Stimulated activated CD8-positive, alpha-beta memory T cell treated with anti-CD3 and anti-CD28 coated beads, Interleukin-12 subunit alpha, Interleukin-12 subunit beta, amount 100 ng/mL, for 1 hour (primary cell): ENCODE measurements at places on chromosomes 6 and 20.

GRCh38 chr20:58719971-58720371 is 27.4 kb downstream of the NPEPL1 start:
- DNase-seq = no peak

GRCh38 chr20:57040924-57041323 is 225.5 kb downstream of the BMP7 start:
- DNase-seq = no peak

- DNase-seq = no peak
Observed at GRCh38 chr20:58352468-58352867, 36.6 kb upstream of the VAPB start.

GRCh38 chr6:28586962-28587745 is 61.5 kb downstream of the GPX5 start:
- peak; percentile 40 for DNase-seq

DNA sequence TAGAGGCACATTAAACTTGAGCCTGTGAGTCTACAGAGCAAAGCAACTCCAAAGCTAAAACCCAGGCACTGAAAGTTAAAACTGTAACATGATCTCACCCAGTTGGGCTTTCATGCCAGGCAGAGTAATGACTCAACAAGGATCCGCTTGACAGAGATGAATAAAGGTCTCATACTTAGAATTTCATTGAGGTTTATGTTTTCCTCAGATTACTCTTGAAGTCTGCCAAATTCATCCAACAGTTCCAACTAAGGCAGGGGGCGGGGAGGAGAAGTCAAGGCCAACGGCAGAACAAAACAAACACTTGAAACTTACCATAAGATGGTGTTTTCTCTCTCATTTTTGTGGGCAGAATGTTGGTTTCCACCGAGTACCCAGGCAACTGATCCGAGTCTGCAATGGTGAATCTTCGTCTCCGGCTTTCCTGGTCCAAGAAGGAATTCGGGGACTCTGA is 54.0 kb upstream of the IPCEF1 start:
- DNase-seq = no peak

- no peak for DNase-seq
Observed at GRCh38 chr6:95866732-95867131, 149.0 kb upstream of the FUT9 start.

GRCh38 chr6:88538130-88538706 is 372.1 kb upstream of the CNR1 start:
- no peak for DNase-seq

DNA sequence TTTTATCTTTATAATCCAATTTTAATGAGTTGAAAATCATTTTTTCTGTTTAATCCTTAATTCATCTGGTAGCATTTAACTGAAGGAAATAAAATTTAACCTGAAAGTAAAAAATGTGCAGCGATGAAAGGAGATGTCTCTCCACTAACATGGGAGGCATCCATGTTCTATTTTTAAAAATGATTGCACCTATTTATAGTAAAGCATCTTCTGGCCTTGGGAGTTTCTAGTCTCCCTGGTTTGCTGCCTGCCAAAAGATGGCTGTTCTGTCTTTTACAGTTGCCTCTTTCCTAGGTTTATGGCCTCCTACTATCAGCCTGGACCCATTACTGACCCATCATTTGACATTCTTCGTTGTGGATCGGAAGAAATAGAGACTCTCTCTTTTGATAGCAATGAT is 143.0 kb downstream of the B3GAT2 start:
- no peak for DNase-seq

DNA sequence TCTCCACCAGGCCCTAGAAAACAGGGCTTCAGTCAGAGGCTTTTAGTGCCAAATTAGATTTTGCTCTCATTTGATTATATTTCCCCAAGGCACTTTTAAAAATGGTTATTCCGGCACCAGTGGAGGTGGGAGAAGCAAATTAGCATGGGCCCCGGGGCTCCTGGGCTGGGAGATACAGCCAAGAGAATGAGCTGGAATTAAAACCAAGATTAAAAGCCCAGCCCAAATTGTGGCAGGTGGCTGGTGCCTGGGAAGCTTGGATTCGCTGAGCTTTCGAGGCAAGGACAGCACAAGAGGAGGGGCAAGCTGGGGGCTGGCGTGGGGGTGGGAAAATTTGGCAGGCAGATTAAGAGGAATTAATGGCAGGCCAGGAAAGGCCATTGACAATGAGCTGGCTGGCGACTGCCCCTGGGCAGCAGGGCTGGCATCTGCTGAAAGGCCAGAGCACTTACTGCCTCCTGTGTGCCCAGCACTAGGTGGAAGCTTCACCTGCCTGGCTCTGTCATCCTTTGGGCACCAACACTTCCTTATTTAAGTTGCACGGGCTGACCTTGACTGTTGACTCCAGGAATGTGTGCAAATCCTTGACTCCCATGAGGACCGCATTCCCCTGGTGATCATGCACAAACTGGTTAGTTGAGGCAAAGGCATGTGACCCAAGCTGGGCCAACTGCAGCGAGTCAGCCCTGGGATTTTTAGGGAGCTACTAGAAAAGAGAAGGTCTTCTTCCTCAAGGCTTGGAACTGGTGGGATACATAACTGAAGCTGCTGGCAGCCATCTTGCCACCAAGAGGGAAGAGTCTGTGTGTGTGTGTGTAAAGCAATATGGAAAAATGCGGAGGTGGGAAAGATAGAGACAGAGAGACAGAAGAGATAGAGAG is 76.1 kb downstream of the SULF2 start:
- no peak for DNase-seq

DNA sequence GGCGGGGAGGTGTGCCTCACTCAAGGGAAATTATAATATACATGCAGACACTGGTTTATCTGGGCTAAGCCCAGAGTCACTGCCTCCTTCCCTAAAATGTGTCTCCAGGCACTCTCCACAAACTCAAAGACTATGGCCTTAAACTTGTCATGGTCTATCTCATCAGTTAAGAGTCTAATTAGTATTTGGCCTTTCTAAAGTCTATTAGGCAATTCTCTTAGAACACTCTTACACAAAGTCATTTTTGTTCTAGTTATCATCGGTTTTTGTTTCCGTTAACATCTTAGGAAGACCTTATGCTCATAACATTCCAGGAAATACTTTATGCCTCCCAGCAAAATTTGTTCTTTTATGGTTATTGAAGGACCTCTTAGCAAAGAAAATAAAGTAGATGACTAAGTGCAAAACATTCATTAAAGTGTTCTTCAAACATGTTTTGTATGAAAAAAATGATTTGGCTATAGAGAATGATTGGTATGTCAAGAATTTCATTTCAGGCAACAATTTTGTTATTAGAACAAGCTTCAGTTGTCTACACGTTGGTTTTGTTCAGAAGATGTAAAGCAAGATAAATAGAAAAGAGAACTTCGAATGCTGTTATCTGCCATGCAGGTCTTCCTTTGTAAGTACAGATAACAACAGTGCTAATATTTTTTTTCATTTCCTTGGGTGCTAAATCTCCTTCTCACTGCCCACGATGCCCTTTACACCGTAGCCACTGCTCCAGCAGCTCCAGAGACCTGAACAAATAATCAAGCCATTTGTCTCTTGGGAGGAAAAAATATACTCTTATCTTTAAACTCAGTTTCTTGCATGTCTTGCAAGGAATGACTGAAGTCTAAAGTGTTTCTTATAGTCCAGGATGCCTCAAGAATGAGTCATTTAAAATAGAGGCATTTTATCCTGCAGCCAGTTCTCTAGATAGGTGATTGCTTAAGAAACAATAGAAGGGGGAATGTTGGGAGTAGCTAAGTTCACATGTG is 170.4 kb downstream of the HTR1B start:
- no peak for DNase-seq

DNA sequence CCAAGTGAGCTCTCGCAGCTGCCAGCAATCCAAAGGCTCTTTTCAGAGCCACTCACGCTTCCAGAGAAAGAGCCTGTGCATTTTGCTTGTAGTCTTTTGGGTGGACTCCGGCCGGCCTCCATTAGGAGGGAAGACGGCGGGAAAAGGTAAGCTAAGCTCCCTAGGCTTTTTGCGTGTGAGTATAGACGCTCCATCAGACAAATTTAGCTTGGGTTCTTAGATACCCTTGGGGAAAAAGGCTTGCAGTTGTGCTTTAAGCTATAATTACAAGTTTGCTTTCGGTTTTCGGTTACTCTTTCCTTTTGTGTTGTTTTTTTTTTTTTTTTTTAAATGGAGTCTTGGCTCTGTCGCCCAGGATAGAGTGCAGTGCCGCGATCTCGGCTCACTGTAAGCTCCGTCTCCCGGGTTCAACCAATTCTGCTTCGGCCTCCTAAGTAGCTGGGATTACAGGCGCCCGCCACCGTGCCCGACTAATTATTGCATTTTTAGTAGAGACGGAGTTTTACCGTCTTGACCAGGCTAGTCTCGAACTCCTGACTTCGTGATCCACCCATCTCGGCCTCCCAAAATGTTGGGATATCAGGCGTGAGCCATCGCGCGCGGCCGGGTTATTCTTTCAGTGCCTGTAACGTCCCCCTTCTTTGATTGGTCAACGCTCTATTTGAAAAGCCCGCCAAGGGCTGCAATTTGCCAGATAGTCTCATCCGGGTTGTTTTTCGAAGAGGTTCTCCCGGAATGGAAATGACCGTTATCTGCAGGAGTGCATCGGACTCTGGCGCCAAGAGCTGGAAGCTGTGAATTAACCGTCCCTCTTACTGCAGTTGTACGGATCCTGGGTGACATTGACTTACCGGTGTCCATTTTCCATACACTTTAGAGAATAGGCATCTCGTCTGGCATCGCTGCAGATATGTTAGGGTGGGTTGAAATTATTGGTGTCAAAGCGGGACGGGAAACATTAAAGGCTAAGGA is 18.1 kb downstream of the OR2B2 start:
- peak; percentile 63 for DNase-seq

DNA sequence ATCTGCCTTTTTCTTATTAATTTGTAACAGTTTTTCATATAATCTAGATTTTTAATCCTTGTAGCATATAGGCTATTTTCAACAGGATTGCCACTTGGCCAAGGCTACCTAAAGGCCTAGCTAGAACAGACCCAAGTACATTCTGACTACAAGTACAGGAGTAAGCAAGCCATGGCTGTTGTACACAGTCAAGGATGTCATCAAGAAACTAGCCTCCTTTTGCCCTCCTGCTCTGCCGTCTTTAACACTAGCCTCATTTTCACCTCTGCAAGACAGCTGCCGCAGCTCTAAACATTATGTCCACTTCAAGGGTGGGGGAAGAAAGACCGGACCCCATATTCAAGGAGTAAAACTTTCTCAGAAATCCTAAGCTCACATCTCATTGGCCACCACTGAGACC is 45.1 kb downstream of the EPB41L2 start:
- DNase-seq = no peak

- no peak for DNase-seq
Observed at GRCh38 chr20:49579195-49579594, 11.3 kb upstream of the PTGIS start.

DNA sequence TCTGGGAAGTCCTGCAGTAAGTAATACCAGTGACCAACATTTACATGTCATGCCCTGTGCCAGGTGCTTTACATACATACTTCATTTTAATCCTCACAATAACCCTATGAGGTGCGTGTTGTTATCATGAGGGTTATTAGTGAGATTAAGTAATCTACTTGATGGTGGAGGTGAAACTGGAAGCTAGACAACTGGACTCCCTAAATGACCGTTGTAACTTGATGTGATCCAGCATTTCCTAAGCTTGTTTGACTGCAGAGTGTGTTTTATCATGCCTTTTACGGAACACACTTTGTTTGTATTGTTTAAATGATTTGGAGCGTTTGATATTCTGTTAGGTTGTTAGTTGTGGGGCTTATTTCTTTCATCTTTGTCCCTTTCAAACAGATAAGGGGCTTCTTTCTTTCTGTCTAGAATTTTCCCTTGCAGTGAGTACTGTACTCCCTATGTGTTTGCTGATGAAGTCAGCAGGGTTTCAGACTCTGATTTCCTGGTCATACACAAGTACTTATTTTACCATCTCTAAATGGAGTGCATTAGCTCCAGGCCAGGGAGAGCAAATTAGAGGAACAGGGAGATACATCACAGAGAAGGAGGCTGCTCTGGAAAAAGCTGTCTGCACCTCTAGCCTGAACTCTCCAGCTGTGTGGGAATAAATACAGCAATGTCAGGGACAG is 29.7 kb downstream of the CHMP4B start:
- no peak for DNase-seq

GRCh38 chr20:48783533-48784272 is 44.1 kb downstream of the PREX1 start:
- DNase-seq = no peak
